ENCODE measurements at places on chromosomes 11 and 22.
A peak's percentile ranks its signal among the peaks of the same experiment; 100 is the strongest.

DNA sequence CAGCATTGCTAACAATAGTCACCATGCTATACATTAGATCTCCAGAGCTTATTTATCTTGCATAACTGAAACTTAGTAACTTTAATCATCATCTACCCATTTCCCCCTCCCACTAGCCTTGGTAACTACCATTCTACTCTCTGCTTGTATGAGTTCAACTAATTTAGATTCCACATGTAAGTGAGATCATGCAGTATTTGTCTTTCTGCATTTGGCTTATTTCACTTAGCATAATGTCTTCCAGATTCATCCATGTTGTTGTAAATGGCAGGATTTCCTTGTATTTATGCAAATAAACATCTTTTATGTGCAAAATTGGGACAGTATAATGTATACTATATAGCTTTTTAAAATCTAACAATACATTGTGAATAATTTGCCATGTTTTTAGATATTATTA lies 66.0 kb upstream of the ZBED5 start:
- DNase-seq, result no peak

DNA sequence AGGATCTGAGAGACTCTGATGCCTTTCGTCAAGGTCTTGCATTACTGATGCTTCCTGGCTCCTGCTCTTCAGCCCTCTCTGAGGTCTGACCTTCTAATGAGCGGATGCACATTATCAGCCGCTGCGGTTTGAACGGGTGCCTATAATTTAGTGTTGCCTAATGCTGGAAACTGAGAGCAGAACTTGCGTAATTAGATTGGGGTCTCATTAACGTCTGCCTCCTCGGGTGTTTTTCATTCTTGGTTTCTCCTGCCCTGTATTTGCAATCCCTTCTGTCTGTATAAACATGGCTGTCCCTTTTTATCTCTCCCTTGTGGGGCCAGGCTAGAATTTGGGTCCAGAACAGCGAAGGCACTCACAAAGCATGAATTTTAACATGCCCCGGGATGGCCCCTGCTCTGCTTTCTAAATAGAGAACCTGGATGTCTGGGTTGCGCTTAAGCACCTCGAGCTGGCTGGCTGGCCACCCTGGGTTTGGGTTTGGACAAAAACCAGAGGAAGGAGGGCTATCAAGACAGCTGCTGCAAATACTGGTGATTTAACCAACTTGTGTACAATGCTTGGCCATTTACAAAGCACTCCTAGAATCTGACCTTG lies 118.6 kb downstream of the TIMP3 start:
- peak; percentile 38 for DNase-seq

DNA sequence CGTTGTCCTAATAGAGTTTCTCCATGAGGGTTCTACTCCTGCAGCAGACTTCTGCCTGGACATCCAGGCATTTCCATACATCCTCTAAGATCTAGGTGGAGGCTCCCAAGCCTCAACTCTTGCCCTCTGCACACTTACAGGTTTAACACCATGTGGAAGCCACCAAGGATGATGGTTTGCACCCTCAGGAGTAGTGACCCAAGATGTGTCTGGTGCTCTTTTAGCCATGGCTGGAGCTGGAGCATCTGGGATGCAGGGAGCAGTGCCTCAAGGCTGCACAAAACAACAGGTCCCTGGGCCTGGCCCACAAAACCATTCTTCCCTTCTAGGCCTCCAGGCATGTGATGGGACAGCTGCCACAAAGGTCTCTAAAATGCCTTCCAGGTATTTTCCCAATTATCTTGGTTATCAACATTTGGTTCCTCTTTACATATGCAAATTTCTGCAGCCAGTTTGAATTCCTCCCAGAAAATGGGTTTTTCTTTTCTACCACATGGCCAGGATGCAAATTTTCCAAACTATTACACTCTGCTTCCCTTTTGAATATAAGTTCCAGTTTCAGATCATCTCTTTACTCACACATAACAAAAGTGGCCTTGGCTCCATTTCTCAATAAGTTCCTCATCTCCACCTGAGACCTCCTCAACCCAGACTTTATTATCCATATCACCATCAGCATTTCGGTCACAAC lies 69.5 kb upstream of the GNAZ start:
- no peak for DNase-seq

GRCh38 chr11:71251151-71251721 lies 1.1 kb downstream of the SHANK2 start:
- DNase-seq, result peak; percentile 64

GRCh38 chr11:124736736-124737135 lies 3.0 kb upstream of the NRGN start:
- DNase-seq, result no peak

All from HuH-7 (cell line).